ENCODE measurements at places on chromosomes 7 and 10. TPM values are rescaled to one million over a fixed set of nuclear protein-coding genes. Genes with fewer than 3 reads are reported as not detected.

DNA sequence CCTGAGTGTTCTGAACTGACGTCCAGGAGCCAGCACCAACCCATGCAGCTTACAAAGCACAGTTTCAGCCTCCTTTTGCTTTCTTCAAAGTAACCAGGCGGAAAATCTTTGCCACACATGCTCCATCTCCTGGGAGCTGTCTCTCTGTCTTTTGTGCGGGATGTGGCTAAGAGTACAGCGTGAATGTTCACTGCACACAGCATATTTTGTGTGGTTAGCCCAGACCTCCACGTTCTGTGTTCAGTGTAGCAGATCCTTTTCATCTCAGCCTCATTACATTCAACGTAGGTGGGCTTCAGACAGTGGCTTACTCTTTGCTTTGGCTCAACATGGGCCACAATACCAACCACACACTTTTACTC, 200.8 kb downstream of the TNS3 start:
- DNase-seq: no peak

- no peak for DNase-seq
Measured at GRCh38 chr10:42615419-42615818, 23.0 kb downstream of the ZNF33B start.

CARD11 gene
- total RNA-seq: 0.82 TPM

GRCh38 chr7:40891232-40891631, 756.4 kb downstream of the SUGCT start:
- DNase-seq: no peak

Data from Panc1 (cell line).